OCI-M1 (cell line): ENCODE measurements at places on chromosomes 7 and 10.

DNA sequence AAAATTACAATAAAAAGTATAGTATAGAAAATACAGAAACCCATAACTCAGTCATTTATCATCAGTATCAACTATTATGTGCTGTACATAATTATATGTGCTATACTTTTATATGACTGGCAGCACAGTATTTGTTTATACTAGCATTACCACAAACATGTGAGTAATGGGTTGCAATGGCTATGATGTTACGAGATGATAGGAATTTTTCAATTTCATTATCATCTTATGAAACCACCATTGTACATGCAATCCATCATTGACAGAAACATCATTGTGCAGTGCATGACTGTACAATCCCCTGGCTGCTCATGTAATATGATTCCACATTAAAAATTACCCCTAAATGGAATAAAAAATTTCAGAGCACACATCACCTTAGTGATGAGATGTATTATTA is 55.7 kb upstream of the TMEM229A start:
- no peak for DNase-seq

DNA sequence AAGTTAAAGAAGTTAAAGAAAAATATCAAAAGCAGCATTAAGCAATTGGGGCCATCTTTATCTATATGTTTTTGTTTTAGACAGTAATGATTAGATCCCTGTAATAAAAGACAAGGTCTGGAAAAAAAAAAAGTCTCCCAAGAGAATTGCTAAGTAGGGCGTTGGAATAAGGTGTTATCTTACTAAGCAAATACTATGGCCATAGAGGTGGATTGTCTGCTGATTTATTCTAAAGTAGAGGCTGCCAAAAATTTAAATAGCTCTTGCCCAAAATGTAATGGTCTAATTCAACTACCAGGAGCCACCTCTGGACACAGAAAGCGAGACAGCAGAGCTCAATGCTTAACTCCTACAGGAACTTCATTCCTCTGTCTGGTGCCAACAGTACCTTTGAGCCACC is 71.6 kb downstream of the HERPUD2 start:
- no peak for DNase-seq

- DNase-seq: peak; percentile 99
Observed at GRCh38 chr7:92325858-92326257, 80.1 kb downstream of the ANKIB1 start.

DNA sequence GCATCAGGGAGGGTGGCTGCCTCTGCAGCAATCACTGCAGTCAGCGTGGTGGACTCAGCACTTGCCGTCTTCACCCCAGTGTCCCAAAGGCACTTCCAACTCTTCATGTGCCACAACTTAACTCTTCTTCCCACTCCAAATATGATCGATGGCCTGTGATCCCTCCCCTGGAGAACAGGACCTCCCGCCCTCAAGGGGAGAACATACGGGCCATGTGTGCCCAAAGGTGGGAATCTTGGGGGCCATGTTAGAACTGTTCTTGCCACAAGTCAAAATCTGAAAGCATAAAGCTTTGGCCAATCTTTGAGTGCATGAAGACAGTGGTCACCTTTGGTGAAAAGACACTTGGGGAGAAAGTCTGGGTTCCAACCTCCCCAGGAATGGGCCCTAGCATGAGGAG is 368.5 kb upstream of the MGMT start:
- DNase-seq: no peak

DNA sequence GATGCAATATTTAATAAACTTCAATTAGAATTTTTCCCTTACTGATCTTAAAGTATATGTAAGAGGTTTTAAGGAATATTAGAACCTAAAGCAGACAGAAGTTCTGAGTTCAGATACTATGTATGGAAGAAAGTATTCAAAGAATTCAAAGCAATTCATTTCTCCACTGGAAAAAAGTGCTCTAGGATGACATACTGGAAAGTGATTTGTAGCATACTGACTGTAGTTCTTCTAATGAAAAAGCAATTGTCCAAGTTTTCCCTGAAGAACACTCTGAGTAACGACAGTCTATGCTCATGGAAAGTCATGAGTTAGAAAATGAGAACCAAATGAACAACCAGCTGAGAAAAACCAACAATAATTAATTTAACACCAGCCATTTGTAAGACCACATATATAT is 180.8 kb upstream of the SLC26A5 start:
- no peak for DNase-seq

GRCh38 chr10:44364566-44364965 is 20.3 kb downstream of the CXCL12 start:
- no peak for DNase-seq

DNA sequence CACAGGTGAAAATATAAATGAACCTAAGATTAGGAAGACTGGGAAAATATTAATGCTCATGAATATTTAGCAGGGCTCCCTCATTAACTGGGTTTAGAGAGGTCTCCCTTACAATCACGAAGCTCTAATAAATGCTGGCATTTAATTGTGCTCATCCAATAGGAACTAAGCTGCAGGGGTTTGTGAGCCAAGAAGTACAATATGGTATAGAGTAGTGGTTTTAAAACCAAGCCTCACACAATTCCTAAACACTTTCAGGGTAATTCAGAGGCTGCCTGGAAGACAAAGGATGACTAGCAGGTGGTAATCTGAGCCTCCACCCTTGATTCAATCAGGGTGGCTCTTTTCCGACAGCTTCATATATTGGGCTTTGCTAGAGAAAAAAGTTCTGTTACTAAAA is 103.3 kb downstream of the GPAM start:
- no peak for DNase-seq

DNA sequence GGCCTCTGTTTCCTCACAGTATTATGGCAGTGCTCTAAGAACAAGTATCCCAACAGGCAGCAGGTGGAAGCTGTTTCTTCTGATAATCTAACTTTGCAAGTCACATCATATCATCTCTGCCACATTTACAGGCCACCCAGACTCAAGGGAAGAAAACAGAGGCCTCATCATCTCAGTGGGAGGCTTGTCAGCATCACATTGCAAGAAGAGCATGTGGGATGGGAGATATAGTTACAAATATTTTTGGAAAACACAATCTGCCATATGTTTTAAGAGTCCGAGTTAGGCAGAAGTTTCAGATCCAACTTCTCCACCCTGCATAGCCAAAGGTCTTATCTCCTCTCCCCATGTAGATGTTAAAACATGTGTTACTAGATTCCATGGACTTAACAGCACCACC is 130.4 kb upstream of the PDE1C start:
- peak; percentile 31 for DNase-seq

DNA sequence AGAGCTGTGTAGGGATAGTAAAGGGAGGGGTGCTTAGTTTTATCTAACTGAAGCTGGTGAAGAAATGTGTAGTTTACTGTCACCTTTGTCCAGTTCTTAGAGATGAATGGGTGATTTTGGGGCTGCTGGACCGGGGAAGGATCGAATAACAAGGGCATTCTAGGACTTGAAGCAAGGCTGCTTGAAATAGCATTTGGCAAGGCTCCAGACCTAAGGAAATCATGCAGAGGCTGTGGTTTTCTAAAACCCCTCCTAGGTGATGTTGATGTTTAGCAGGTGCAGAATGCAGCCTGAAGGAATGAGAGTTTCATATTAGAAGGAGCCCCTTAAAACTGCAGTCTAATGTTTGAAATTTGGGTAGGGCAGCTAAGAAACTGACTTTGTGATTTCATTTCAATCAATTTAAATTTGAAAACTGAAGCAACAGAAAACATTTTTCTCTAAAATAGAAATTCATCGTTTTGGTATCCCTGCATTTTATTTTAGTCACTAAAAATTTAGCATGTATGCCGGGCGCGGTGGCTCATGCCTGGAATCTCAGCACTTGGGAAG is 68.5 kb downstream of the TET1 start:
- DNase-seq: peak; percentile 19

- DNase-seq: no peak
Observed at GRCh38 chr10:10038348-10038747, 979.3 kb upstream of the CELF2 start.

DNA sequence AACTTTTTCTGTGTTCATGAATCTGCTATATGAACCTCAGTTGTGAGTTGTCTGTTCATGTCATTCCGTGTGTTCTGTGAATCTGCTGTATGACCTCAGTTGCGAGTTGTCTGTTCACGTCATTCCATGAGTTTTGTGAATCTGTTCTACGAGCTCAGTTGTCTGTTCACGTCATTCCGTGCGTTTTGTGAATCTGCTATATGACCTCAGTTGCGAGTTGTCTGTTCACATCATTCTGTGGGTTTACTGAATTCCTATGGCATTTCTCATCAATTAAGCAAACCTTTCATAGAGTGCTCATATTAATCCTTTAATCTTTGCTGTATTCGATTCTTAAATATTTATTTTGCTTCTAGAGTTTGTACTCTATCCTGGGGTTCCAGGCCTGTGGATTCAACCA is 150.6 kb downstream of the DIP2C start:
- no peak for DNase-seq

- no peak for DNase-seq
Observed at GRCh38 chr7:37577412-37577811, 106.2 kb upstream of the GPR141 start.

DNA sequence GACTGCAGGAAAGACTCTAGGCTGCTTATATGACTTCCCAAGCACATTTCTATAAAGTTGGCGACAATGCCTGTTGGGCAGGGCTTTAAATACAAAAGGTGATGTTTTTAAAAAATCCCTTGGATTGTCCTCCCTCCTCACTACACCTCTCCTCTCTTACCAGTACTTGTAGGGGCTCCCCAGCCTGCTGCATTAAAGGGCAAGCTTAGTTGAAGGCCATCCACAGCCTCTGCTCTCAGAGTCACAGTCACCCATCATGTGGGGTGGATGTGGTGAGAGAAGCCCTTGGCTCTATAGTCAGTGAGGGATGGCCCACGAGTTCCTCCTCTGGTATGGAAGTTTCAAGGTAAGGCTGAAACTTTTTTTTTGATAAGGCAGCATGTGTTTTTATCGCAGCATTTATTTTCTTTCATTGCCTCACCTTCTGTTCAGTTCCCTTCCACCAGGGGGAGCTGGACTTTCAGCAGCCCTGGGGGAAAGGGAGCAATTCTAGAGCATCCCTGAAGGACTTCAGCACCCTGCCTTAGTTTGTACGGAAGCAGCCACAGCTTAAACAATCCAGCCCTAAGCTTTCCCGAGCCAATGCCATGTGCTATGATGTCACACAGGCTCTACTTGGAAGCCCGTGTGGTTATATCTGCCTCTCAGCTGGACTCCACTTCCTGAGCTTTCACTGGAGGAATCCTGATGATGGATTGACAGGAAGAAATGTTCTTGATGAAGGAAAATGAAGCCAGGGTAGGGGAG is 131.9 kb downstream of the CALCR start:
- DNase-seq: peak; percentile 87

GRCh38 chr10:44427037-44427436 is 42.1 kb upstream of the CXCL12 start:
- DNase-seq: no peak

- DNase-seq: peak; percentile 13
Observed at GRCh38 chr7:1555813-1556543, at the start of gene TMEM184A. TSS of gene TMEM184A (minus strand) at chr7:1556205. CDS start at chr7:1555484, 721 bp downstream.

DNA sequence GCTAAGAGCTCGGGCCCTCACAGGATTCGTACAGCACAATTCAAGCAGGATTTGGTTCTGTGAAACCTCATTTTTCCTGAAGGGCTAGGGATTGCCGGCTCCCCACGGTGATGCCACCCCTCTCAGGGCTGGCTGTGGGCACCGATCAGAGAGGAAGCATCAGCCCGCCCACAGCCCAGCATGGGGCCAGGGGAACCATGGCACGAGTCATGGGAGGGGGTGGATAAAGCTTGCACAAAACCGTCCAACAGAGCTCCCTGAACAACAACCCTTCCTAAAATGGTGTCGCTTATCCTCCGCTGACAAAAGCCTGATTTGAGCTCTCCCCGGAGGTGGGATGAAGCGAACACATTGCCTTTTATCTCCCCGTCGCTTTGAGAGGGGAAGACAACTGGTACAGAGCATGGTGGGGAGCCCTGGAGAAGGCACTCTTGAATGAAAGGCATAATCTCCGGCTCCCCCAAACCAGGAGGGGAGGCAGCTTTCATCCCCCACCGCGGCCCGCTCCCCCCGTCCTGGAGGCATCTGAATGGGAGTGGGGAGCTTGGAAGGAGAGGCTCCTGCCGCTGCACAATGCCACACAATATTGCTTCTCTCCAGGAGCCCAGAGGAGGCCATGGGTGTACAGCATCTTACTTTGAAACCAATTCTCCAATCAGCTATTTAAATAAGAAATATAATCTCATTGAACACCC is 144.0 kb downstream of the RPS24 start:
- DNase-seq: no peak
